Activated CD8-positive, alpha-beta memory T cell treated with anti-CD3 and anti-CD28 coated beads, Interleukin-2, amount 50 U/mL, for 4 hours (primary cell): ENCODE measurements at places on chromosomes 4 and X.

DNA sequence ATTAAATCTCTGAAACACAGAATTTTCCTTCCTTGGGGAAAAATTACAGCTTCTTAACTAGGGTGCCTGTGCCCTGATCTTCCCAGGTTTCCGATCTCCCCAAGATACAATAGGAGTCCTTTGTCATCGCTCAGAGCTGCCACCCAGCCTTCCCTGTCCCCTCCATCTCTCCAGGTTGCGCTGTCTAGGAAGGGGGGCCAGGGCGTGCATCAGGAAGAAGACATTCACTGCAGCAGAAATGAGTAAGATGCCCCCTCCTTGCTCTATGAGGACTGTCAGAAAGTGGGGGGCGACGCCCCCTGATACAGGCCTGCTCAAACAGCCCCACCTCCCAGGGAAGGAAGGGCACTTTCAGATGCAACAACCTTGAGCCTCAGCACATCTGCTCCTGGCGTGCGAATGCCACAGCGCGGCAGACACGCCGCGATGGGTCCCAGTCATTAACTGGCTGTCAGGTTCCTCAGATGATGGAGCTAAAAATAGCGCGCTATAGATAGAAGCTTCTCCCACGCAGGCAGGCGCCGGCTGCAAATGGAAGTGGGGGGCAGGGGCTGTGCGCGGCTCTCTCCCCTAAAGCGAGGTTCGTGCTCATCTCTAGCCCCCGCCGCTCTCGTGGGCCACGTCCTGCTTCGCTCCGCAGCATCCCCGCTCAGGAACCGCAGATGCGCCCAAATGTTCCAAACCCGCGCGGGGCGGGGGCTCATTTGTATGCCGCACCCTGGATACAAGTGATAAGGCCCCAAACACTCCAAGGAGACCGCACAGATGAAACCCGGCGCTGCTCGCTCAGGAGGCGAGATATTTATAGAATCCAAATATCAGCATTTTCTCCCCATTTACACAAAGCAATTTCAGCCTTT lies 57.6 kb upstream of the LGI2 start:
- no peak for DNase-seq

GRCh38 chr4:8248091-8248490 lies 21.5 kb upstream of the HTRA3 start:
- DNase-seq = no peak

DNA sequence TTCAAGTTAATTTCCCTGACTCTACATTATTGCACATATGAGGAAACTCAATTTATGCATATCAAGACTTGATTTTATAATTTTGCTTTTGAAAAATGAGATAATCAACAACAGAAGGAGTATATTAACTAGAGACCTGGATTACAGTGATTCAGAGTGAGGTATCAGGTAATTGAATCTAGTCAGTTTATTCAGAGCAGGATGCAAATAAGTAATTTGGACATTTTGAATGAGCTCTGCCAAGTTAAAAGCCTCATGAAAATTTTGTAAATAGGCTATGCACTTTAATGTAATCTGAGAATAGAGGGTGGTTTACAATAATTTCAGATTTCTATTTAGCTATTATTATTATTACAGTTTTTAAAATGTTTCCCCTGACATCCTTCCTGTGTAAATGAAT lies 203.7 kb upstream of the EMCN start:
- no peak for DNase-seq

DNA sequence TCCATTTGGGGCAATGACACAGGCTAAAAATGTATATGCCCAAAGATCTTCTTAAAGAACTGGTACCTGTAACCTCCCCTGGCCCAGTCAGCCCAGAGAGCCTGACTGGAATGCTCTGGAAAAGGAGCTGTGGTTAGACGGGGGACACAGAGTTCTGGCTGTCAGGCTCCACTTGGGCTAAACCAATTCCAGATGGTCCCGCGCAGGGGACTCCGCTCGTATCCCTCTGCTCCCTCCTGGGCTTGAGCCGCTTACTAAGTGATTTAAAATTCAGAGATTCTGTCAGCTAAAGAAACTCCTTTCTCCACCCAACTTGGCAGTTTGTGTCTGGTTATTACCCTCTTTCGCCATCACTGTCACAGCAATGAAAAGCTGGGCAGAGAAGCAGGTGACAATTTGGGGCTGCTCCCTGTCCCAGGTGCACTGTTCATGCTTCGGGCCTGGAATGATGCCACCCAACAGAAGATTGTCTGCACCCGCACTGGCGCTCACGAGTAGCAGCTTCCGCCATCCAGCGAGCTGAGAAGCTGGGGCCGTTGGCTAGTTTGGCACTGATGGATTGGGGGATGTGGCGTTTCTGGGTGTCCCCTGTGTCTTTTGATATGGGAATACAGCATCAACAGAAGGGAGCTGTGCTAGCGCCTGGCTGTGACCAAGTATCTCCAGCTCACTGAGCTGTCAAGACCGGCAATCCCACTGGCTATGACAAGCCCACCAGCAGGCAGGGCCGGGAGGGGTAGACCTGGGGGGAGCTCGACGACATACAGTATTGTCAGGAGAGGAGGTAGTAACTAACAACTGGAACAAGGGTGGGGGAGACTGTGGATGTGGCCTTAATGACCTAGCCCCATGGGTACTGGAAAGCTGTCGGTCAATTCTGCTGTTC lies 6.7 kb upstream of the IRAK1 start:
- no peak for DNase-seq

DNA sequence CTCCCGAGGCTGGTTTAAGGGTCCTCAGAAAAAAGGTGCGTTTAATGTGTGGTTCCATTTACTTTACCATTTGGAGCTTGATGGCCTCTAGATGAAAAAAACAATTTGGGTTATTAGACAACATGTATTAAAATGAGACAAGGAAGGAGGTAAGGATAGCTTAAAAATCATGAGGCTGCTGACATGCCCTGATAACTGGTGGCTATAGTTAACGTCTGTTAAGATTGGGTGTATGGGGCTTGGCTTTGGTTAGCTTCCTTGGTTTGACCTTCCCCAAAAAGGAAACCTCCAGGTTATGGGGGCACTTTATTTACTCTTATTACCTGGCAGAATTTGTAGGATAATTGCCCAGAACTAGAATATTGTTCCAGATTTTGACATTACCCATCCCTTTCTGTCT lies 51.5 kb downstream of the HMGB2 start:
- DNase-seq = no peak
